Activated T-helper 9 cell treated with anti-CD3 and anti-CD28 coated beads, Interleukin-2, amount 50 U/mL, for 16 hours (primary cell): ENCODE measurements at places on chromosomes 7 and 10.

DNA sequence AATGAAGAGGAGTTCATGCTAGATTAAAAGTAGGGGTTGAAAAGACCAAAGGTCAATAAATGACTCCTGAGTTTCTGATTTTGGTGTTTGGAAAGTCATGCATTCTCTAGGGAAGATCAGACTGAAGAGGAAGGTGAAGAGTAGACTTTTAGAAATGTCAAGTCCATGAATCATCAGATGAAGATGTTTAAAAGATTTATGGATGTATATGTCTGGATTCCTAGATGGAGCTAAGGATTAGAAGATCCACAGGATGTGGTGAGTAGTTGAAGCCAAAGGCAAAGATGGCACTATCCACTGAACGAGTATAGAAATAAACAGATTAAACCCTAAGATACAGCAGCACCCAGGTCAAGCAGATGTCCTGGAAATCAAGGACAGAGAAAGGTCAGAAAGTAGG is 298.5 kb downstream of the GPAM start:
- no peak for DNase-seq

- DNase-seq = no peak
These were observed 35.5 kb downstream of the CTBP2 start for GRCh38 chr10:125124907-125125306.

GRCh38 chr7:12028508-12028907 is 182.6 kb upstream of the TMEM106B start:
- DNase-seq = no peak

DNA sequence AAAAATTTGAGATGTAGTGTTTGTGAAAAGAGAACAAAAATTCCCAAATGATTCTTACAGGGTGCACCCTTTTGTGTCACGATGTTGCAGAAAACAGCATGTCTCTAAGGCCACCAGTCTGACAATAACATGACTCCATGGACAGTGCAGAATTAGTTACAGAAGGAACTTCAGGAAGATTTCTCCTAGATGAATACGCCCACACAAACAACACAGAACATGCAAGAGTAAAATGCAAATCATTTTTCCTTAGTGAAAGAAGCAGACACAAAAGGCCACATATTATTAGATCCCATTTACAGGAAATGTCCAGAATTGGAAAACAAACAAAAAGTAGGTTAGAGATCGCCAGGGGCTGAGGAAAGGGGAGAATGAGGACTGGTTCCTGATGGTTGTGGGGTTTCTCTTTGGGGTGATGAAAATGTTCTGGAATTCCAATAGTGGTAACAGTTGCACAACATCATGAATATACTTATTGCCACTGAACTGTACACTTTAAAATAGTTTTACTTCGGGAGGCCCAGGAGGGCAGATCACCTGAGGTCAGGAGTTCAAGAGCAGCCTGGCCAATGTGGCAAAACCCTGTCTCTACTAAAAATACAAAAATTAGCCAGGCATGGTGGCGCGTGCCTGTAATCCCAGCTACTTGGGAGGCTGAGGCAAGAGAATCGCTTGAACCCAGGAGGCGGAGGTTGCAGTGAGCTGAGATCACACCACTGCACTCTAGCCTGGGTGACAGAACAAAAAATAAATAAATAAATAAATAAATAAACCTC is 10.2 kb downstream of the ZC3HAV1 start:
- no peak for DNase-seq

DNA sequence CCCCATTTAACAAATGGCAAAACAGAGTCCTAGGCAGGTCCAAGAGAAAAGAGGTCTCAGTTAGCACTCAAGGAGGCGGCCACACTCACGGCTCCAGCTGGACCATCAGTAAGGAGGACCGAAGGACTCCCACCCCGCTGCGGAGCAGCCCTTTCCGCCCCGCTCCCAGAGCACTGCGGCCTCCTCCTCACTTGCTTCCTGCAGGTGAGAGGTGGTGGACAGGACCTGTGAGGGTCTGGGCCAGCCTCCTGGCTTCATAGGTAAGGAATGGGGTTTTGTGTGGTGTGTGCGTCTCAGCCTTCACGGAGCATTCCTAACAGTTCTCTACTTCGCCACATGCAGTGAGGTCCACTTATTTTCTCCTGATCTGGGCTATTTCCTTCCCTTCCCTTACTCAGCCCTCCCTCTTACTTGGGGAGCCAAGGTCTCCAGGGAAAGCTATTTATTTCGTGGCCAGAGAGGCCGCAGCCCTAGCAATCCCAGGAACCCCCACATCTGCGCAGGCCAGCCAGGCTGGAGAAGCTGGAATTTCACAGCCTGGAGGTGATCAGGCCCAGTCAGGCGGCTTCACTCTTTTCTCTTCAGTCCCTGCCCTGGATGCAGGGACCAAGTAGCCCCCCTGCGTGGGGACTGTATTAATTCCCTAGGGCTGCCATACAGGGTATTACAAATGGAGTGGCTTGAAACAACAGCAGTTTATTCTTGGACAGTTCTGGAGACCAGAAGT is 45.9 kb downstream of the ZNF783 start:
- no peak for DNase-seq

GRCh38 chr10:695396-695795 is 5.9 kb upstream of the DIP2C start:
- no peak for DNase-seq

GRCh38 chr7:73904219-73905137 is 43.5 kb downstream of the TMEM270 start:
- no peak for DNase-seq
